ENCODE measurements at places on chromosomes 1 and 21.

GRCh38 chr1:228148935-228149405, 760 bp upstream of the GJC2 start:
- DNase-seq = no peak

- no peak for DNase-seq
Measured at GRCh38 chr1:6099787-6100765, 54.4 kb downstream of the KCNAB2 start.

DNA sequence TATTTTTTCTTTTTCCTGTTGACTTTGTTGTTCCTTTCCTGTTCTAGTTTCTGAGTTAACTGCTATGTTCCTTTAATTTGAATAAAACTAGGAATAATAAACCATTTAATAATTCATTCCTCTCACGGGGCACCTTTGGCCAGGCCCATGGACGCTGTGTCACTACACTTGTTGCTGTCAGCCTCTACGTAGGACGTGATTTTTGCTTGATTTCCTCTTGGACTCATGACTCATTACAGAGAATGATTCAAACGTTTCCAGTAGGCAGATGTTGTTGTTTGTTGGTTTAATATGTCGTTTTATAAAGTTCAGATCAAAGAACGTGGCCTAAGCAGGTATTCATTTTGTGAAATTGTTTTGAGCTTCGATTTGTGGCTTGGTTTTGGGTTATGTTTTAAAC, 9.1 kb upstream of the SLC19A1 start:
- no peak for DNase-seq

- DNase-seq = no peak
Measured at GRCh38 chr1:88451856-88452255, 232.2 kb upstream of the PKN2 start.

GRCh38 chr1:209187589-209187988, 395.9 kb upstream of the CAMK1G start:
- DNase-seq = no peak

- DNase-seq = no peak
Measured at GRCh38 chr1:243558576-243558975, 291.5 kb downstream of the AKT3 start.

- DNase-seq = peak; percentile 4
Measured at GRCh38 chr21:17495680-17496079, 17.2 kb upstream of the CXADR start.

Data from tongue (tissue), 3 donors.